ENCODE measurements at places on chromosomes 1 and 21. TPM values are rescaled to one million over a fixed set of nuclear protein-coding genes. Genes with fewer than 3 reads are reported as not detected.

DNA sequence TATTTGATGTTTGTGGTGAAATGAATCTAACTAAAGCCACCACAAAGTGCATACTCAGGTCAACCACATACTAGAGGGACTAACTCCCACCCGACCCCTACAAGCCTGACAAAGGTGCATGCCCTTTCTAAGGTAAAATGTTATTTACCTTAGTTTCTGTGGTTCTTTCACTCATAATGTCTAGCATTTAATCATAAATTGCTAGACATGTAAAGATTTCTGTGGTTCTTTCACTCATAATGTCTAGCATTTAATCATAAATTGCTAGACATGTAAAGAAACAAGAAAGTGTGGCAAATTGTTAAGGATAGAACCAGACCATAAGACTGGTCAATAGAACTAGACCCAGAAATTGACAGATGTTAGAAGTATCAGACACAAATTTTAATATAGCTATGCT is 193.0 kb upstream of the PBX1 start:
- DNase-seq, result no peak

- DNase-seq, result no peak
These were observed 6.8 kb downstream of the TFF2 start for GRCh38 chr21:42343963-42344510.

- DNase-seq, result no peak
These were observed 5.0 kb upstream of the EFNA3 start for GRCh38 chr1:155073377-155074242.

- no peak for DNase-seq
These were observed 34.6 kb upstream of the TLR5 start for GRCh38 chr1:223177681-223178080.

The SPAG17 gene
- polyA plus RNA-seq, result 0.09 TPM

The OR6N1 gene
- polyA plus RNA-seq, result not detected

The LAMB3 gene
- 2.4 TPM for polyA plus RNA-seq

The CFHR3 gene
- not detected for polyA plus RNA-seq

The ASCL5 gene
- not detected for polyA plus RNA-seq

The ACKR1 gene
- not detected for polyA plus RNA-seq

DNA sequence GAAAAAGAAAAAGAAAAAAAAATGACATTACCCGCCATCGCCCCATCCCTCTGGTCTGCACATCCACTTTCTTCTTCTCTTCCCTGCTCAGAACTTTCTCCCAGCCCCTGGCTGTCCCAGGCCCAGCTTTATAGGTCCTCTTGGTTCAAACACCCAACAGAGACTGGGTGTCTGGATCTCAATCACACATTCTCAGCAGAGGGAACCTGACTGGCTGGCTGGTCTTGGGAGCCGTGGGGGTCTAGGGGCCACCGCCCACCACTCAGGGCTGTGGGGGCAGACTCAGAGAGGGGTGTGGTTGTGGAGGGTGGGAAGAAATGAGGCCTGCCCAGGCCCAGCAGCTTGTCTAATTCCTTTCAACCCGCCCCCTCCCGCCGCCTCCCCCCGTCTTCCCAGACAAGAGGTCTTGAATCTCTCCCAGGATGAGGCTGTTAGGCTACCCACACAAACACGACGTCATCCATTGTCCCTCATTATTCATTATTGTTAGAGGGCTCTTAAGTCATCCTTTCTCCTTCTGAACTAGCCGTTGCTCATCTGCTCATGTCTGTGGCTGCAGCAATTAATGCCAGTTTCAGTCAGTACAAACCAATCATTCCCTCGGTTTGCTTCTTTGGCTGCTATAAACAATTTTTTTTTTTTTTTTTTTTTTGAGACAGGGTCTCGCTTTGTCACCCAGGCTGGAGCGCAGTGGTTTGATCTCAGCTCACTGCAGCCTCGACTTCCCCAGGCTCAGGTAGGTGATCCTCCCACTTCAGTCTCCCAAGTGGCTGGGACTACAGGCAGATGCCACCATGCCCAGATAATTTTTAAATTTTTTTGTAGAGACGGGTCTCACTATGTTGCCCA is 40.6 kb upstream of the CLIC4 start:
- no peak for DNase-seq

DNA sequence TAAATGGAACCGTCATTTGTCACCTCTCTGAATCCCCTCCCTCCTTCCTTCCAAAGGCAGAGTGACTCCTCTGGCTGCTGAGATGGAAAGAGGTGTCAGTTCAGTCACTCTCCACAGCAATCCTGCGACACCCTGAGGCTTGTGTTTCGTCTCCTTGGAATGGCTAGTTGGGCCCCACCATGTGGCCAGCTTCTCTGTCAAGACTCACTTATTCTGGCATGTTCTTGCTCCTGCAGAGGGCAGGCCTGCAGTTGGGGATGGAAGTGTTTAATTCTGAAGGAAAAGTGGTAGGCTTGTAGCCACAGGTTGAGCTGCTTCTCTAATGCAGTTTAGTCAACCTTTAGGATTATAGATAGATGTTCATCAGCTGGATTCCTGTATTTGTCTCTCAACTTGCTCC is 149.6 kb downstream of the LMO4 start:
- DNase-seq, result no peak

DNA sequence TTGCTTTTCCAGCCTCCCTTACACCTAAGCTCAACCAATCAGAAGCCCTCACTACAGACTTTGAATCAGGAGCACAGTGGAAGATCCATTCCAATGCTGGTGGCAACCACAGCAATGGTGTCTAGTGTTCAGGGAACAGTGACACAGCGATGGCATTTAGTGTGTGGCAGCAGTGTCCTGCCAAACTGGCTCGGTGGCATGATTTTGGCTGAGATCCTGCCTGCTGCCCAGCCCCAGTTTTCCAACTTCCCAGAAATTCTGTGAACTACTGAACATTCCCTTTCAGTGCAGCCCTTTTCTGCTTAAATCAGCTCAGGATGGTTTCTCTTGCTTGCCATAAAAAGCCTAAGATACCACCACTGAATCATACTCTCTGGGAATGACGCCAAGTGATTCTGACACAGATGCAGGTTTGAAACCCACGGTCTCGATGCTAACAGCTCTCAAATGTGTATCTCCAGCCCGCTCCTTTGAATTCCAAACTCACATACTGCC is 8.8 kb downstream of the ASAP3 start:
- DNase-seq, result peak; percentile 82

GRCh38 chr1:168161459-168161858 is 17.3 kb upstream of the TIPRL start:
- no peak for DNase-seq

The SPRR1A gene
- not detected for polyA plus RNA-seq

GRCh38 chr1:12339396-12339795 is 109.6 kb downstream of the VPS13D start:
- DNase-seq, result no peak

The LTN1 gene
- 6.2 TPM for polyA plus RNA-seq

- no peak for DNase-seq
These were observed 22.8 kb upstream of the RNU1-4 start for GRCh38 chr1:16717336-16718098.

GRCh38 chr1:83912876-83913275 is 86.1 kb downstream of the TTLL7 start:
- no peak for DNase-seq

- no peak for DNase-seq
These were observed 73.8 kb upstream of the DUSP10 start for GRCh38 chr1:221815660-221816059.

The NTRK1 gene
- polyA plus RNA-seq, result not detected

- DNase-seq, result no peak
These were observed 87.2 kb upstream of the IVNS1ABP start for GRCh38 chr1:185404291-185404690.
